ENCODE measurements at places on chromosomes 2 and 18.

DNA sequence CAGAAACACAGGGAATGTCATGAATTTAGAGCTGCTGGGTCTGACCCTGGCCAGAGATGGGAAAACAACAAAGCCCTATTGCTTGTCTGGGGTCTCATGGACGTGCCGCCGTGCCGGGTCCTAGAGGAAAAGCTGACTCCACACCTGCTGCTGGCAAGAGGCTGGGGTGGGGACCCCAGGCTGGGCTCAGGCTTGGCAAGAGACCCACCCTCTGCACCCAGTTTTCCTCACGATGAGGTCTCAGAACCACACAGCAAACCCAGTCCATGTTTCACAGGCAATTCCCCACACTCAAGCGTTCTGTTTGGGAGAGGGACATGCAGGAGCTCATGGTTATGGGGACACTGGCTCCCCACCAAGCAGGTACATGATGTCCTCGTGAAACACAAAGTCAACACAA lies 367.3 kb upstream of the SALL3 start:
- DNase-seq, result no peak

DNA sequence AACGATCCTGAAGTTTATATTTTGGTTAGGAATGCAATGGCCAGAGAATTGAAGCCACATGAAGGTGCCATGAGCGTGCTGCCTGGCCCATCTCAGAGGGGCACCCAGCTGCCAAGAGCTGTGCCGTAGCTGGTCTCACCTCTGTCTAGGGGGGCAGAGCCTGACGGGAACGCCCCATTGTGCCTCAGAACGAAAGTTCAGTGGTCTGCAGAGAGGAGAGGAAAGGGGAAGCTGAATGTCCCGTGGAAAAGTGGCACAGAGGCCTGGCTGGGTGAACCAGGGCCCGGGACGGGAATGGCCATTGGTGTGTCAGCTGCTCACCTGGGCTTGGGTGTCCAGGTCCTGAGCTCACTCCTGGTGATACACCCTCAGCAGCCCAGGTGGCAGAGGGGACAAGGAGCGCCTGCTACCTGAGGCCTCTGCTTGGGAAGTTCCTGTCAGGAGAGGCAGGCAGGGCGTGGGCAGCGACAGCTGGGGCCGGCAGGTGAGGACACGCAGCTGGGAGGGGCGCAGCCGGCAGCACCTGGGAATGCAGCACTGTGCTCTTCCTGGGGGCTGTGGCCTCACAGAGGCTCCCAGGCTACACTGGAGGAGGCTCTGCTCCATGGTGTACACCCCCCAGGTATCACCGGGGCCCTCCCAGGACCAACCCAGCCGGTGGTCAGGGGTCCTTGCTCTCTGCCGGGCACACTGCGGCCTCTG lies 67.3 kb downstream of the PARD6G start:
- DNase-seq, result peak; percentile 82

DNA sequence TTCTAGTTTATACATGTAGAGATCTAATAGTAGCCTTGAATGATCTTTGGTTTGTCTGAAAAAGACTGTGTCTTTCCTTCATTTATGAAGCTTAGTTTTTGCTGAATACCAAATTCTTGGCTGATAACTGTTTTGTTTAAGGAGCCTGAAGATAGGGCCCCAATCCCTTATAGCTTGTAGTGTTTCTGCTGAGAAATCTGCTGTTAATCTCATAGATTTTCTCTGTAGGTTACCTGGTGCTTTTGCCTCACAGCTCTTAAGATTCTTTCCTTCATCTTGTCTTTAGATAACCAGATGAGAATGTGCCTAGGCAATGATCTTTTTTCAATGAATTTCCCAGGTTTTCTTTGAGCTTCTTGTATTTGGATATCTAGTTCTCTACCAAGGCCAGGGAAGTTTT lies 562.1 kb downstream of the XIRP2 start:
- no peak for DNase-seq

DNA sequence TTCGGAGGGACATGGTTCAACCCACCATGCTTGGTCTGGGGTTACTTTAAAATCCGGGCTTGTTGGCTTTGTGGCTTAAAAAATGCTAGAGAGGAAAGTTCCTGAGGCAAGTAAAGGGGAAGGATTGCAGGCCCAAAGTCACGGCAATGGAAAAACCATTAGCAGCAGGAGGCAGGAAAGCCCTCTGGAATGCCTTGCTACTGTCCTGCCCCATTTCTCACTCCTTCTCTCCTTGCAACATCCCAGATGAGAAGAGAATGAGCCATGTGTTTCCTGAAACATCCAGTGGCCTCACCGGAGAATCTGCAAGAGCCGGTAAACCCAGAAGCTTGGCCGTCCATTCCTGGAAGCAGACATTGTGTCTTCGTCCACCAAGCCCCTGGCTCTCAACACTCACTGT lies 97.4 kb upstream of the LCLAT1 start:
- DNase-seq, result no peak

DNA sequence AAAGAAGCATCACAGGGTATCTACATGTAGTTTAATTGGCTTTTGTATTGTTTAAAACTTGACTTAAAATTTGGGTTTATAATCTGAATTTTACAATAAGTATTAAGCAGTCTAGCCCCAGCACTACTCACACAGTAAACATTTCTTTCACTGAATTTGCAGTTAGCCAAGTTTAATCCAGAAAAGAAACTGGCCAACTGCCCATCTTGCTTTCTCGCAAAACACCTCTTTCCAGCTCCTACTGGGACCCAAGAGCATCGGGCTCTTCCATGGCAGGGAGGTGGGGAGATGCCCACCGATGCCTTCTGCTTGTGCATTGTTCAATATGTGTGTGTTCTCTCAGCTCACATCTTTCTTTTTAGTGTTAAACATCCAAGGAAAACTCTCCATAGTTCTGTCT lies 212.8 kb upstream of the BOD1L2 start:
- no peak for DNase-seq

DNA sequence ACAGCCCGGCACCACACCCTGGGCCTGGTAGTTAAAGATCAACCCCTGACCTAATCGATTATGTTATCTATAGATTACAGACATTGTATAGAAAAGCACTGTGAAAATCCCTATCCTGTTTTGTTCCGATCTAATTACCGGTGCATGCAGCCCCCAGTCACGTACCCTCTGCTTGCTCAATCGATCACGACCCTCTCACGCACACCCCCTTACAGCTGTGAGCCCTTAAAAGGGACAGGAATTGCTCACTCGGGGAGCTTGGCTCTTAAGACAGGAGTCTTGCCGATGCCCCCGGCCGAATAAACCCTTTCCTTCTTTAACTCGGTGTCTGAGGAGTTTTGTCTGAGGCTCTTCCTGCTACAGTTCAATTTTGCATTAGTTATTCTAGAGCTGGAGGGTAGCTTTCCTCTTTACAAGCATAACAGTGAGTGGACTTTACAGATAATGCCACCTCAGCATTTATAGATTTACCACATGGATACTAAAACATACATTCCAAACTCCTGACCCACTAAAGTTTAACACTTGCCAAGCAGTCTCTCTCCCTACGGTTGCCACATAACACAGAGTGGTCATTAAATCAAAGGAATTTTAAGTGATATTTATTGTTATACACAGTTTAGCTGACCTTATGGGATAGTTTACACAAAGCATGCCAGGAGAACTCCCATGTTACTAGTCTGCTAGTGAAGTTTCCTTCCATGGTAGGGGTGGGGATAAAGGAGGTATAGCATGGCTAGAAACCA lies 101.0 kb downstream of the EVA1A start:
- no peak for DNase-seq

Data from MV-4-11 (cell line).